Fibroblast of skin of abdomen (primary cell): ENCODE measurements at places on chromosomes 16 and 17.
A peak's percentile ranks its signal among the peaks of the same experiment; 100 is the strongest.

- DNase-seq, result peak; percentile 24
These were observed 13.3 kb downstream of the GGA2 start for GRCh38 chr16:23496821-23497542.

- DNase-seq, result peak; percentile 33
These were observed 15.4 kb upstream of the KATNB1 start for GRCh38 chr16:57720142-57720575.

GRCh38 chr16:4507588-4508345 is 30.8 kb downstream of the CDIP1 start:
- DNase-seq, result no peak

- peak; percentile 44 for DNase-seq
These were observed 32.7 kb downstream of the AIPL1 start for GRCh38 chr17:6402258-6402657.

DNA sequence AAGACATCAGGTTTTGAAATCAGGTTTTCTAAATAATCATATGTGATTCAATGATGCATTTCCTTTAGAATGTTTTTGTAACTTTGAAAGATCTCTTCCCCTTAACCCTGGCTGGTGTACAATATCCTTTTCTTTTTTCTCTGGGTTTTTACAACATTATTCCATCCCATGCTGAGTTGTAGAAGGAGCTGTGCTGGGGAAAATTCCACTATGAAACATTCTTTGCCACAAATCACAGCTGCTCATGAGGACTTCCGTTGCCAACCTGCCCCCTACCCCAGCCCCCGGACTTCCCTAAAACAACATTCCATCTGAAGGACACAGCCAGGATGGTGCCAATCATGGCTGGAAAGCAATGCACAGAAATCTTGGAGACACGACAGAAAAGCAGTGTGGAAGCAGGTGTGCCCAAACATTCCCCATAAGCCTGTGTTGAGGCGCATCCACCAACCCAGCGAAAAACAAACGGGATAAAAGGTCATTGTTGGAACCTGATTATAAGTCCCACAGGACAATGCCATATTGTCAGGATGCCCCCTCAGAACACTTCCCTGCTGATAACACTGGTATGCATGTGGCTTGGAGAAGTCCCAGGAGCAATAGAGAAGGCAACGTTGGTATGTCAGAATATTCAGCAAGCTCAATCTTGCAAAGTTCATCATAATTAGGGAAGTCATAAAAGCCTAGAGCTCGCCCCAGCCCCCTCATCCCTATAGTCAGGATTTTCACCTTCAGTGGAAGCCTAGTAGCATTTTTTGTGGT is 475.0 kb downstream of the HS3ST3B1 start:
- DNase-seq, result peak; percentile 38

- no peak for DNase-seq
These were observed 1.5 kb upstream of the GPRC5C start for GRCh38 chr17:74430385-74430705.
